ENCODE measurements at places on chromosomes 4 and X. TPM values are rescaled to one million over a fixed set of nuclear protein-coding genes. Genes with fewer than 3 reads are reported as not detected.

The MXD4 gene
- 92.3 TPM for total RNA-seq

The SMPX gene
- total RNA-seq, result not detected

The DMRTC1B gene
- not detected for total RNA-seq

The PAGE1 gene
- total RNA-seq, result not detected

The TLR10 gene
- total RNA-seq, result not detected

The SPATA18 gene
- total RNA-seq, result 19.0 TPM

The UGT2B11 gene
- total RNA-seq, result not detected

The APELA gene
- 0.89 TPM for total RNA-seq

The FAM47E gene
- 0.54 TPM for total RNA-seq

The GATA1 gene
- not detected for total RNA-seq

The CYSLTR1 gene
- total RNA-seq, result not detected

The SLC6A14 gene
- total RNA-seq, result not detected

The SLC10A6 gene
- not detected for total RNA-seq

The CXCL9 gene
- total RNA-seq, result not detected

The ALPK1 gene
- total RNA-seq, result 1.4 TPM

The CXorf49B gene
- not detected for total RNA-seq

The TEC gene
- total RNA-seq, result 0.91 TPM

The EXOC1L gene
- not detected for total RNA-seq

The TEX28 gene
- not detected for total RNA-seq

The SPOCK3 gene
- total RNA-seq, result 0.36 TPM

The MID1 gene
- total RNA-seq, result 16.8 TPM
